Occipital lobe (tissue), 3 donors: ENCODE measurements at places on chromosomes 3 and 15. TPM values are rescaled to one million over a fixed set of nuclear protein-coding genes. Genes with fewer than 3 reads are reported as not detected.

Gene TMC3
- total RNA-seq = 0.47 TPM

Gene B3GALNT1
- total RNA-seq = 133 TPM

Gene PDE8A
- 26.0 TPM for total RNA-seq

Gene SLC6A11
- total RNA-seq = 35.1 TPM

Gene ZNF80
- total RNA-seq = not detected

Gene SPTSSB
- 3.6 TPM for total RNA-seq

Gene DPH3
- 18.7 TPM for total RNA-seq

Gene FBXO40
- 0.31 TPM for total RNA-seq
